ENCODE measurements at places on chromosomes 12 and 14.
A peak's percentile ranks its signal among the peaks of the same experiment; 100 is the strongest.

GRCh38 chr14:75301666-75302325, 23.2 kb downstream of the FOS start:
- DNase-seq: no peak

DNA sequence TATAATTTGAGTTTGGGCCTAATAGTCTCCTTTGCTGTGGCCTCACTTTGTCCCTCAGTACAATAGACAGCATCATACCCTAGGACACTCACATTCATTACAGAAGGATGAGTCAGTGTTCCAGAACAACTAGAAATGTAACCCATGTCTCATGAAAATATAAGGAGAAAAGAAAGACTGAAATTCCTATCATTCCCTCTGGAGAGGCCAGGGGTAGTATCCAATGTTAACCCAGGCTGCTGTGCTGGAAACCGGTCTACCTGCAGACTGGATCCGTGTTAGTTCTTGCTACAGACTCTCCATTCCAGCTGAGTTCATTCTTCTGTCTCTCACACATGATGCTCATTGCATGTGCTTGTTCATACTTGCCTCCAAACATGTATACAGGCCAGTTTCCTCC, 75.8 kb upstream of the HOXC13 start:
- no peak for DNase-seq

DNA sequence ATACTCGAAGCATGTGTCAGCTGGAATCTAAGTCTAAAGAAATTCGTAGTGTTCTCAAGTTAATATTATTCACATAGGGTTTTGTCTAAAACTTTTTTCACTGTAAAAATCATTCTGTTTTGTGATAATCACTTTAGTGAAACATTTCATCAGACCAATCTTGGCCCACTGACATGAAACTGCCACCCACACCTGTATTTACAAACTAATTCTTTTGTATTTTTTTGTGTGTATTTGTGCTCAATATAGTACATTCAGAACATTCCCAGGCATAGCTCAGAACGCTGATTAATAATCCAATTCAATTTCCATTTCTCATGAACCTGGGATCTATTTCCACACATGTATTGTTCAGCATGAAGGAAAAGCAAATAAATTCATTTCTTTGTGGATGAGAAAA, 191.7 kb downstream of the RASSF9 start:
- no peak for DNase-seq

GRCh38 chr12:130876758-130877157, 4.9 kb downstream of the RAN start:
- DNase-seq: no peak

- no peak for DNase-seq
These were observed 32.8 kb upstream of the RERG start for GRCh38 chr12:15253990-15254389.

DNA sequence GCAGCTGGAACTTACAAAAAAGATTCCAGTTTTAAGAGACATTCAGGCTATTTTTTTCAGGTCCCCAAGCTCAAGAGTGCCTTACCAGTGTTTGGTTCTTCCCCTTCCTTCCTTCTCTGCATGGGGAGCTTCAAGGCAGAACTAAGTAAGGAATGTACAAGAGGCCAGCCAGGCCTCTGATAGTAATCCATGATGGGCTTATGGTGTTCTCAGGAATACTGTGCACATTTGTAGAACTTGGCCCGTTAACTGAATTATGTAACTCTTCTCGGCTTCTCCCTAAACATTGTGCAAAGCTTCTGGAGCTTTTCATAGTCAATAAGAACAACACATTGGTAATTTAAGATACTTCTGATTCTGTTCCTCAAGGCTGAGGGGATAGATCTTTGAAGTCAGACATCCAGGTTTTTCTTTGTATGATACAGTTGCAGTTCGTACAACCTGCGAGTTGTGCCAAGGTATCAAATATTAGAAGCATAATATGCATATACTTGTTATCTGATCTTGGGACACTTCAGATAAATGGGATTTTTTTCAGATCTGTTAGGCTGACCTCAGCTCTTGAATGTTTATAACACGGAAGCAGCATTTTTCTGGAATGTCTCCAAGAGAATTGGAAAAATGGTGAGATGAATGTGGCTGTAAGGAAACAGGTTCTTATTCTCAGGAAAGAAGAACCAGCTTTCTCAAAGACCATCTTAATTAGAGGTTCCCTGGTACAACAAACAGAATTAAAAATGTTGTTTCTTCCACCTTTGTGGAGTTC, 148.6 kb downstream of the ANO4 start:
- no peak for DNase-seq

GRCh38 chr14:31921721-31922120, 155.4 kb upstream of the ARHGAP5 start:
- no peak for DNase-seq

DNA sequence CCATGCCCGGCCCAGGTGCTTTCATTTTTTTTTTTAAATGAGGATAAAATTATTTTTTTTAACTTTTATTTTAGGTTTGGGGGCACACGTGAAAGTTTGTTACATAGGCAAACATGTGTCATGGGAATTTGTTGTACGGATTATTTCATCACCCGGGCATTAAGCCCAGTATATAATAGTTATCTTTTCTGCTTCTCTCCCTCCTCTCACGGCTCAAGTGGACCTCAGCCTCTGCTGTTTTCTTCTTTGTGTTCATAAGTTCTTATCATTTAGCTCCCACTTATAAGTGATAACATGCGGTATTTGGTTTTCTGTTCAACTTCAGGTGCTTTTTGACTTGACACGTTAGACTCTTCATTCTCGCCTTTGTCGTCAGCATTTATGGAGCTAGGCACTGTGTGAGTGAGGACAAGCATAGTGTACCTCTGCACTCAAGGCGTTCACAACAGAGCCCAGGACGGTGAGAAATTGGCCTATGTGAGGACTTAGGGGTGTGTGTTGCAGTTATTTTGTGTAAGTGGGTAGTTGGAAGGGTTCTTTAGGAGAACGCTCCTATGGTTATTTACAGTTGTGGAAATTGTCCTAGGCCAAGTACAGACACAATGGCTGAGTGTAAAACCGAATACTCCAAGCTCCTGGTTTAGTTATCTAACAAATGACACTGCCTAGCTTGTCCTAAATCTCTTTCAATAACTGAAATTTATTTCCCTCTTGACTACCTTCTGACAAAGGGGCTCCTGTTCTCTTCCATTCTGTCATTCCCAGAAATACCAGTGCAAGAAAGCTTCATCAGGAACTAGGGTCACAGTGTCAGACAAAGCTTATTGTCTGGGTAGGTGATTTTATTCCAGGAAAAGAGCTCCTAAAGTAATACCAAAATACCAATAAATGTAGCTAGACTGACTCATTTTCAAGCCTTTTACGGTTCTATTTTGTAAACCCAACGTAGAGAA, 200.5 kb upstream of the PRICKLE1 start:
- DNase-seq: no peak

DNA sequence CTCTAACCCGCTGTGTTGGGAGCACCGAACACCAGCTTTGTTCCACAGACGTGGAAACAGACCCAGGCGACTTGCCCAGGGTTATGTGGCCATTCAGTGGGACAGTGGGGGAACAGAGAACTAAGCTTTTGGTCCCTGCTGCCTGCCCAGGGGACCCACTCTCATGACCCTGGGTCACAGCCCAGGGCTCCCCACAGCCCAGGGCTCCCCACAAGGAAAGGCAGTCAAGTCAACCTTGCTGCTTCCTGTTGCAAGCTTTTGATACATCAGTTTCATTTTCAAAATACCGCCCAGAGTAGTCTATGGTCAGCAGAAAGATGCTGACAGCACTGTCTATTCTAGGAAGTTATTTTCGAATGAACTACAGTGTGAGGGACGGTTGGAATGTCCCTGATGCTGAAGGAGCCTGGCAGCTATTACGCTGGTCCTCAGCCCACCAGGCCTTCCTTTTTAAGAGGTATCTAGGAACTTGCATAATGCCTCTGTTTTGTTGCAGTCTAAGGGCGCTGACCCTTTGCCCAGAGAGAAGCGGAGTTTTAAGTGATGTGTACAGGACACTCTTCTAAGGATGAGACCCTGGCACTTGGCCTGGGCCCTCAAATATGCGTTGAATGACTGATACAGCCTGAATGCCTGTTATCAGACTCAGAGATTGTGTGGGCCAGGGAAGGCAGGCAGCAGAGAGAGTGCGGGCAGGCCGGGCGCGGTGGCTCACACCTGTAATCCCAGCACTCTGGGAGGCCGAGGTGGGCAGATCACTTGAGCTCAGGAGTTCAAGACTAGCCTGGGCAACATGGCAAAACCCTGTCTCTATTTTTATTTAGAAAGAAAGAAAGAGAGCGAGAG, 12.6 kb upstream of the TTC7B start:
- DNase-seq: no peak

DNA sequence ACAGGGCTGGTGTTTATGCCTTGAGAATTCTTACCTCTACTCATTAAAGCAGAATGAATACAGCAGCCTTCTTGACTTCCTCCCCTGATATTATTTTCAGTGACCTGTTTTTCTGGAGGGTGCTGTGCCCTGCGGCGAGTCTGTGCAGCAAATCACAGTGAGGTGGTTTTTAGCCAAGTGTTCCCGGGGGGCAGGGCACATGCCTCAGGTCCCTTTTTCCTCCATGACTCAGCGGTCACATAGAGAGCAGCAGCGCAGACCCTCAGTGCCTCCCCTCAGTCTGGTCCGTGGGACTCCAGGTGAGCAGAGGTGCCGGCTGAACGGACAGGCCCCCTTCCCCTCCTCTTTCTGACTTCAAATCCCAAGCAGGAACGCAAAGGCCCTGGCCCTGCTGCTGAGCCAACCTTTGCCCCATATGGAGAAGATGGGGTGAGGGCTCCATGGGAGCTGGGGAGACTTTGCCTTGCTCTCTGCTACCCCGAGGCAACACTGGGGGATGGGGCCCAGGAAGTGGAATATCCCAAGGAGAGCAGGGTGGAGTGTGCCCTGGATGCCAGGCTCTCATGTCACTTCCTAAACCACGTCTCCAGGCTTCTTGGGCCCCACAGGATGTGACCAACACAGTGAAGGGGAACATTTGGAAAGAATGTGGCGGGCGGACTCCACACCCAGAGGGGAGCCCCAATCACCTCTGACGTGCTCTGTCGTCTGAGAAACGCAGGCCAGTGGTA, 90.0 kb downstream of the DHRS2 start:
- no peak for DNase-seq

- DNase-seq: no peak
These were observed 86.5 kb downstream of the LRIG3 start for GRCh38 chr12:58833853-58834252.

DNA sequence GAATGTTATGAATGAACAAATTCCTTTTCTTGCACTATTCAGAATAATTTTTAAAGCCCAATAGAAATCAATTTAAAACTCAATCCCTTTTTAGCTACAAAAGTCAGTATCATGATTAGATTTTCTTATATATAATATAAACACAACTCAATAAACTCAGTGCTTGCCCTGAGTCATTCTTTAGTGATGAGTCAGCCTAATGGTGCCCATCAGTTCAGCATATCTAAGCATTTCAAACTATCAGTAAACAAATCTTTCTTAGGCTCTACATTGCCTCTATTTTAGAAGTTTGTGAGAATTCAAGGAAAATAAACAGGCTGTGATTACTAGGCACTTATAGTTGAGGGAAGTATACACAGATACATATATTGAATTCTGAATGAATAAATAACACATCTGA, 179.6 kb downstream of the NELL2 start:
- DNase-seq: no peak

DNA sequence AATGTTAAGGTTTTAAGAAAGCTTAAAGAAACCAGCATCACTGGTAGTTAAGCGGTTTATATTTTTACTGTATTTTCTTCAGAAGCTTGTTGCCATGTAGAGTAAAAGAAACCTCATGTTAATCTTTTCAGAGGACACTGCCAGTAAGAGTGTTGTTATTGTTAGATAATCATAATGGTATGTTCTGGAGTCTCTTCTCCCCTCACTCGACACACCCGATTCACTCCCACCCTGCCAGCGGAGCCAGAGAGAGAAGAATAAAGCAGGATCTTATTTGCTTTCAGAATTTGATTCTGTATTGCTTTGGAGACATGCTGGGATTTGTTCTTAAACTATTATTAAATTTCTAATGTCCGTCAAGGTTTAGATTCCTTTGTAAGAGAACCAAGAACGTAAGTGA, 113.7 kb downstream of the SAMD4A start:
- DNase-seq: no peak

GRCh38 chr12:102740141-102740955, 176.7 kb downstream of the PAH start:
- peak; percentile 82 for DNase-seq

DNA sequence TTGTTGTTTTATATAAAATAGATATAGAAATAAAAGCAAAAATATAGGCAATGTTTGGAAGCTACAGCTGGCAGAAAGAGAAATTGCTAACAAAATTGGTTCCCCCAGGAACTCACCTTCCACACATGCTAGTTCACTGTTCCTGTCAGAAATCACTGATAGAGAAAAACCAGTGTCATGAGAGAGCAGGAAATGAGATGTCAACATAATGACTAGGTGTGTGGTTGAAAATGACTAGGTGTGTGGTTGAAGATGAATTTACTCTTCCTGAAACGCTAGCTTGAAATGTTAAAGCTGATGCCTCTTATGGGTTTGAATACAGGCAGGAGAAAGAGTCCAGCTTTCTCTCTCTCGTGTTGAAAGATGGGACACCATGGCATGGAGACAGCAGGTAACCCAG, 216.3 kb downstream of the C12orf42 start:
- DNase-seq: no peak

GRCh38 chr12:113063396-113064350, 7.1 kb downstream of the DTX1 start:
- DNase-seq: no peak

DNA sequence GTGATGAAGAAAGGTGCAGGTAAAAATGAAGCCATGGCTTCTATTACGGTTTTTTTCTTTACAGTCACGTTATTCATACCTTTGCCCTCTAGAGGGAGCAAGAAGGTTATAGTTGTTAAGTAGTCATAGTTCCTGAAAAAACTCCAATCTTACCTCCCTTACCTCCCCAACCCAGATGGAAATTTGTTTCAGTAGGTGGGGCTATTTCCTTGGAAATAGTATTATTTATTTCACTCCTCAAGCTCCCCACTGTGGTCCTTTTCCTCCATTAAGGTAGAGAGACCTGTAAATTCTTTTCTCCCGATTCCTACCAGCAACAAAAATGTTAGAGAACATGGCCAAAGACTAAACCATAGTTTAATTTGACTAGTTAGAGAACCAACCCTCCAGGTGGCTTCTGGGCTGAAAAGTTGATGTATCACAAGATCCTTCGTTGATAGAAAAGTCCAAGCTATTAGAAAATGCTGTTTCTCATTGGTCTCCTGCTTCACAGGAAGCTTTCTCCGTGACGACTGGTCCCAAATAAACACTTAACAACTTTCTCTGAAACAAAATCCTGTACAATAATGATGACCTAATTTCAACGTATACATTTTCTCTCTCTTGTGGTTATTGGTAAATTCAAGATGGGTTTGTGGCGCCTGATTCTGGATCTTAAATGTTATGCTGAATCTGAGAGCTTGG, 43.5 kb downstream of the TMX1 start:
- peak; percentile 66 for DNase-seq

DNA sequence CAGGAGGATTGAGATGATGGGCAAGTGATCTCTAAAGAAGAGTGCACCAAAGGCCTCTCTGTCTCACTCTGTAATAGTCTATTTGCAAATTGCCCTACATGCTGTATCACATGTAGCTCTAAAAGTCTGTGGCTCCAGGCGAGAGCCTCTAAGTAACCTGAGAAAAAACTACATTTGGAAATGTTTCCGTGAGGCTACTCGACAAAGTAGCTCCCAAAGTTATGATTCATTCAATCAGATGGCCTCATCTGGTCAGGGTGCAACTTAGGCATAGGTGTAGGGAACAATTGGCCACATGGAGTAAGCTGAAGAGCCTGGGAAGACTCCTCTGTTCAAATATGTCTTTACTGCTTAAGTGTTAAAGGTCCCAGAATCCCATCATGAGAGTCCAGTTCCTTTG, 155.4 kb upstream of the PLEKHG7 start:
- no peak for DNase-seq

GRCh38 chr14:63986789-63987533, 134.2 kb downstream of the SYNE2 start:
- no peak for DNase-seq

Measured in SK-N-MC (cell line).